ENCODE measurements at places on chromosomes 2 and 18.

DNA sequence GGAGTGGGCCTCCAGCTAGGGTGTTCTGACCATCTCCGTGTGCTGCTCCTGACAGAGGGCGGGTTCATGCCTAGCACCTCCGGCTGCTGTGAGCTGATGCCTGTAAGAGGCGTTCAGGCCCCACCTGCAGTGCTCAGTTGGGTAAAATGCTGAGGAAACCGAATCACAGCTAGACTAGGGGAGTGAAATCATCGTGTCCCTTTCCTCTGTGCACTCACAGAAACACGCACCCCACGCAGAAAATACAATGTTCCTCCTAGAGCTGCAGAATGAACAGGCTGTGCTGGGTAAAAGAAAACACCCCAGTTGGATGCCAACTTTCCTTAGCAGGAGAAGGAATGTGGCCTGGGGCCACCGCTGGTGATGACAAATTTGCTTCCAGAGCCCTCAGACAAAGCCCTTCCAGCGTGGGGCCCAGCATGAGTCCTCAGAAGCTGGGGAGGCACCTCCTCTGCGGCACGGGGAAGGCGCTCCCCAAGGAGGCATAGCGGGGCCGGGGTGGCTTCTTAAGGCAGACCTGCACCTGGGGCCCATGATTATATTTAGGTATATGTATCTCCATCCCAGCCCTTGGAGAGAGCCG is 16.3 kb upstream of the ARHGEF4 start:
- no peak for DNase-seq

GRCh38 chr2:53629501-53629900 is 138.1 kb upstream of the CHAC2 start:
- no peak for DNase-seq

GRCh38 chr2:231987124-231987727 is 25.7 kb downstream of the DIS3L2 start:
- DNase-seq = no peak

GRCh38 chr18:8162802-8163201 is 446.4 kb upstream of the RAB12 start:
- no peak for DNase-seq

- no peak for DNase-seq
These were observed 153.4 kb downstream of the ERBB4 start for GRCh38 chr2:212385241-212385640.

- no peak for DNase-seq
These were observed 103.2 kb downstream of the INHBB start for GRCh38 chr2:120448961-120449810.

DNA sequence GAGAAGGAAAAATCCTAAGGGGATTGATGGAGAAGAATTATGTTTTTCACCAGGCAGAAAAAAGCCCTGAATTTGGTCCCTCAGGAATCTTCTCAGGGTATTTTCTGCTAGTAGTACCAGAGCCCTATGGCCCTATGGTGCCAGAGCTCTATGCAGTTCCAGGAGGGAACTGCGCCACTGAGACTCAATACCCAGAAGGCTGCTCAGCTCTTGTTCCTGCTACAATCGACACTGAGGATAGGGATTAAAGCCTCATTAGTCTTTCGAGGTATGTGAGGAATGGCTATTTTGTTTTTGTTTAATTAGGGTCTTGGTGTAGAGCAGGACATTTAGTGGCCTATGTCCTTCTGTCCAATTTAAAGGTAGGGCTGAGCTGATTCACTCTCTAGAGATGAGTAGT is 21.7 kb upstream of the PPP3R1 start:
- no peak for DNase-seq

DNA sequence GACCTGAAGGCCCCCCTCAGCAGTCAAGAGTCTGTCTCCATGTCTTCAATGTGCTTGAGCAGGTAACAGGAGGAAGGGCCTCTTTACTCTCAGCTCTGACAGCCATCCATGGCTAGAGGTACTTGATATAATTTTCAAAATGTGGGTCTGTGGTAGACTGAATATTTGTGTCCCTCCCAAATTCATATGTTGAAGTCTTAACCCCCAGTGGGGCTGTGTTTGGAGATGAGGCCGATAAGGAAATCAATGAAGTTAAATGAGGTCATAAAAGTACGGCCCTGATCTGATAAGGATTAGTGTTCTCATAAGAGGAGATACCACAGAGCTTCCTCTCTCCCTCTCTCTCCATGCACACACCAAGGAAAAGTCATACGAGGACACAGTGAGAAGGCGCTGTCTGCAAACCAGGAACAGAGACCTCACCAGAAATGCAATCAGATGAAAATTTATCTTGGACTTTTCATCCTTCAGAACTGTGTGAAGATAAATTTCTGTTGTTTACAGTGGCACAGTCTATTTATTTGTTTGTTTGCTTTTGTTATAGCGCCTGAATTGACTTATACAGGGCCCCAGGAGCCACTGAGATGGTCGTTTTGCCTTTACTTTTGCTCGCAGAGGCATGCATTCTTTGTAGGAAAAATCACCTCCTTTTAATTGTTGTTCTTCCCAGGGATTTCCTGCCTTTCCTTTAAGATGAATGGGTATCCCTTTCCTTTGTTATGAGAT is 274.8 kb upstream of the TRIB2 start:
- DNase-seq = peak; percentile 13

DNA sequence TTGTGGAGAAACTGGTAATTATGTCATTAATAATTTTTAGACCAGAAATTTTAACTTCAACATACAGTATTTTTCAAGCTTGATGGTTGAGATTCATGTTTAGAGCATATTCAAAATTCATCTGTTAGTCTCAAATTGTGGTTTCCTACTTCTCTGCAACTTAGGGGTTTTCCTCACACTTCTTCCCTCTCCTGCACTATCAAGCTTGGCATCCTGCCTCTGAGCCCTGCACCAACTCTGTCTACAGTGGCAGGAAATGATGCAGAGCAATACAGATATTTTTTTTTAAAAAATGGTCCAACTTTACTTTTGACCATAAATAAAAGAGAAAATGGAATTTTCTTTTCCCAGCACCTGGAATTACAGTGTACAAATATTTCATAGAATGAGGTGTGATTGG is 247.3 kb downstream of the NUP35 start:
- DNase-seq = no peak

GRCh38 chr18:24413148-24413547 is 13.3 kb upstream of the IMPACT start:
- DNase-seq = no peak

DNA sequence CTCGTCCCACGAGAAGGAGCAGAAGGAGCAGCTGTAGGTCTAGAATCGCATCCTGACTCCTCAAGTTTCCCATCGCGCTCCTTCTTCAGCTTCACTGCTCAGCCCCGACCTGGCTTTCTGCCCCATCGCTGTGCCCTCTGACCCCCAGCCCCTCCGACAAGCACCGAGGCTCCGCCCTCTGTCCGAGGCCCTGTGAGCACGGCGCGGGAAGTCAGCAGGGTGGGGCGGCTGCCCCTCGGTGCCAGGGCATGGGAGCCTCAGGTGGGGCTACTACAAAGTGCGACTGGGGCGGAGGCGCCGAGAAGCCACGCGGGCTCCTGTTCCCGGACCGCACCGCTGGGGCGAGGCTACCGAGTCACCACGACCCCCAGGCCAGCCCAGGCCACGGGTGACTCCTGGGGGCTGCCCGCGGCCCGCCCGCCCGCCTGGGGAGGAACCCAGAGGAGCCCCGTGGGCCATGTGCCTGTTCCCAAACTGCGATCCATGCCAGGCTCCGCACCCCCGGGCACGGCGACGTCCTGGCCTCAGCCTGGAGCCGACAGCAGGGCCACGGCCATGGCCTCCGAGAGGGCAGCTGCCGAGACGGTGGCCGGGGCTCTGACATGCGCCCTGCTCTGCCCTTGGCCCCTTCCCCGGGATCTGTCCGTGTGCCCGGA is 36.6 kb upstream of the ID2 start:
- DNase-seq = no peak

DNA sequence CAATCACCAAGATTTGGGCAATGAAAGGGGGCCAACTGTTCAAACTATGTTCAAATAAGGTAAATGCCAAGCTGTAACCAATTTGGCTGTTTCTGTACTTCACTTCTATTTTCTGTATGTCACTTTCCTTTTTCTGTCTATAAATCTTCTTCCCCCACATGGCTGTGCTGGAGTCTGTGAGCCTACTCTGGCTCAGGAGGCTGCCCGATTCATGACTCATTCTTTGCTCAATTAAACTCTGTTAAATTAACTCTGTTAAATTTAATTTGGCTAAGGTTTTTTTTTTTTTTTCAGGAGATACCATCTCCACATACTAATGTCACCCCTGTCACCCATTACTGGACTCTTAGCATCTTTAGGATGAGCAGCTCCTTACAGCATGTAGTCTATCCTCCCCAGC is 178.8 kb upstream of the TWIST2 start:
- no peak for DNase-seq

- no peak for DNase-seq
These were observed 130.1 kb upstream of the CDH20 start for GRCh38 chr18:61203151-61203550.

DNA sequence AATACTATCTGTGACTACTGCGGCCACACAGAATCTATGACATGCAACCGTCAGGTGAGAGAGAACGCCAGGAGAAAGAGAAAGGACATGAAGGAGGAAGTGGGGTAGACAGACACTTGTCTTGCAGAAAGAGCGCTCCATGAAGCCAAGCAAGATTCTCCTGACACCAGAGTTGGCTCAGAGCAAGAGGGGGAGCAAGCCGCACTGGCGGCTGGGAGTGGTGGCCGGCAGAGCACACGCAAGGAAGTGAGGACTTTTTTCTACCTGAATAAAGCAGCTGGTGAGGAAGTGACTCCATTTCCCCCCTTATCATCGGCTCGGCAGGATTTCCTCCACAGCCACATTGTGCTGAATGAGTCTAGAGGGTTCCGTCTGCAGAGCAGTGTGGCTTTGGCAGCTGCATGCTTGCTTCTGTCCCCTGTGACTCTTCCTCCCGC is 181.6 kb downstream of the BCL2 start:
- peak; percentile 68 for DNase-seq

DNA sequence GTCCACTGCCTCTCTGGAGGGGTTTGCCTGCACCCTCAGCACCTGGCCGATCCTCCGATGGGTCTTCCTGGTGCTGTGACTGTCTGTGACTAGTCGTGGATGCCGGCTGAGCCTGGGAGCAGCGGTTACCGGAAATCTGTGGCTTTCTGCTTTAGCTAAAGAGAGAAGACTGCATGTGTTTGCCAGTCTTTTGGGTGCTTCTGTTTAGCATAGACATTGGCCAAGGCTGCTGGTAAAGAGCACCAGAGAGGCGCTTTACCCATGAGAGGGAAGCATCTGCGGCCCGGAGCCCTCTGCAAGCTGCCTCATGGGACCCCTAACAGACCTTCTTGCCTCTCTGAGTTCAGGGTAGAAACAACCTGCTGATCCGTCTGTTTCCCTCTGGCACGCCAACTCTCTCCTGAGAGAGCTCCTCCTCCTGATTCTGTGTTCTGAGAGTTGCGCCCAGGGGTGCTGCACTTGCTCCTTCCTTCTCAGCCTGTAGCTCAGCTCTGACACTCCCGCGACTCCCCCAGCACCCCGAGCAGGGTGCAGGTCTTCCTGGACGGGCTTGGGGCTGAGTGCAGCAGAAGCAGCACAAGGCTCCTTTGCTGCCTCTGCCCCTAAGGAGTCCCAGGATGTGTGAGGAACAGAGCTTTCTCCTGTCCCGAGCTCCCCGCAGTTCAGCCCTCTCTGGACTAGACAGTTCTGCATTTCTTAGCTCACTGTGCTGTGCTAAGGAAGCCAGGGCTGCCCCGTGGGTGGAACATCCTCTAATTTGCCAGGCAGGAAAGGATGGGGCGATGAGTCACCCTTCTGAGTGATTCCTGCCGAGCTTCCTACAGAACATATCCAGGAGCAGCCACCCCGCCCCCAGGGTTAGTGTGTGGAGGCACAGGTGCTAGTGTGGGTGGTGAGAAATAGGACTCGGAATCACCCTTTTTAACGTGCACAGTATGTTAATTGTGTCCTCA is 203.2 kb downstream of the SH3RF3 start:
- DNase-seq = peak; percentile 16

Measured in CD4-positive, alpha-beta T cell treated with Interleukin-12 subunit alpha and Interleukin-12 subunit beta, for 1 hour (primary cell).